ENCODE measurements at places on chromosomes 2 and 18.

DNA sequence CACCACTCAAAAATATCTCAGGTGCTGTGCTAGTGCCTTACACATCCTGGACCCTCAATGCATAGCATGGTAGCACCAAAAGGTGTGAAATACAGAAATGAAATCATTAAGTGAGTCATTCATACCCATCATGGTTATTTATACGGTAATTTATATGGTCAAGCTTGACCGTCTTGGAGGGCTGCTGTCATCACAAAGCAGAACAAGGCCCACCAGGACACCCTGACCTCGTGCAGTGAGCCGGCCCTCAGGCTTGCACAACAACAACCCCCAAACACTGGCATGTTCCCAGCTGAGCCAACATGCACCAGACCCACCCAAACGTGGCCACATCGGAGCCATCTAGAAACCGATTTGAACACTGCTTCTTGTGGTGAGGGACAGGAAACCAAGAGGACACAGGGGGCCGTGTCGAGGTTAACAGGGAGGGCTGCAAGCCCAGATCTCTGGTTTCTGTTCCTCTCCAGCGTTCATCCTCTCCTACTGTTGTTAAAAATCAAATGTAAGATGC is 378.5 kb upstream of the ID2 start:
- DNase-seq = peak; percentile 33

DNA sequence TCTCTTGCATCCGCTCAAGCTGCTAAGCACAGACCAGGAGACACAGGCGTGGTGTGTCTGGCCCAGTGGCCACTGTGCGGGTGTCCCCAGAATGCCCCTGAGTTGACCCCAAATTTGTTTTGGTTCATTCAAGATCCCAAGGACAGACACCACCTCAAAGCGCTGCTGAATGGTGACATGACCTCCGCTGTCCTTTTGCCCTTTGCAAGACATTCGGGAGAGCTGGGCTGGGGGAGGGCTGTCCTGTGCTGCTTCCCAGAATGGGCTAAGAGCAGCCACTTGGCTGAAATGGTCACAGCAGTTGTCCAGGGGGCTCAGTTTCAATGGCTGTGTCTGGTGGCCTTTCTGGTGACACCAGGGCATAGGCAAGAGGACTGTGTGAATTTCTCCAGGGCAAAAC is 84.1 kb downstream of the SMIM21 start:
- DNase-seq = no peak

DNA sequence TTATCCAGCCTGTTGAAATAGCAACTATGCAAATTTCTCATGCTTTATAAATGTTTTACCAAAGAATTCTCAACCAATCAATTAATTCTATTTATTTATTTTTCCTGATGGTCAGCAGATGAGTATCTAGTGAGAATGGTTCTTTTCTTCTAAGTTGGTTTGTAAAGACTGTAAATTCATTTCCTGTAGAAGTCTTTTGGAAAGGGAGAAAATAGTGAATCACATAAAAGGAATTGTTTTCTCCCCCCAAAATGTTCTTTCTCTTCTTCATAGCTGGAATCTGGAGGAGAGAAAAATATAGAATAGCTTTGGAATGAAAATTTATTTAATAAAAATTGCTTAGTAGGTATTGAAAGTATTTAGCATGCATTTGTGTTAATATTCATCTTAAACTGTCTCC is 836.1 kb upstream of the ZEB2 start:
- DNase-seq = no peak

DNA sequence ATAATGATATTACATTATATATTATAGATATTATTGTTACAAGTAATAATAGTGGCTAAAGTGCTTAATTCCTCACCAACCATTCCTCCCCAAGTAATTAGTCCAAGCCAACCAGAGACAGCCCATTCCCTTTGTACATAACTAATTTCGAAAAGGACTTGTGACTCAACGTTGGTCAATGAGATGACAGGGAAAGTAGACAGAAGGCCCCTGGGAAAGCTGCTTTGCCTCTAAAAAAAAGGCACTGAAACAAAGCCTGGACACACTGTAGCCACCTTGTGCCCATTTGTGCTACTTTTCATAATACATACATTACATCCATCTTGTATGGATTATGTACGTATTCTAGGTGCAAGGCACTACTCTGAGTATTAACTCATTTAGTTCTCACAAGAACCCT is 28.8 kb downstream of the COLEC12 start:
- no peak for DNase-seq

- DNase-seq = peak; percentile 36
Measured at GRCh38 chr2:95389245-95390119, 13.0 kb upstream of the FAHD2A start.

- no peak for DNase-seq
Measured at GRCh38 chr2:38233231-38233983, 143.7 kb downstream of the ATL2 start.

DNA sequence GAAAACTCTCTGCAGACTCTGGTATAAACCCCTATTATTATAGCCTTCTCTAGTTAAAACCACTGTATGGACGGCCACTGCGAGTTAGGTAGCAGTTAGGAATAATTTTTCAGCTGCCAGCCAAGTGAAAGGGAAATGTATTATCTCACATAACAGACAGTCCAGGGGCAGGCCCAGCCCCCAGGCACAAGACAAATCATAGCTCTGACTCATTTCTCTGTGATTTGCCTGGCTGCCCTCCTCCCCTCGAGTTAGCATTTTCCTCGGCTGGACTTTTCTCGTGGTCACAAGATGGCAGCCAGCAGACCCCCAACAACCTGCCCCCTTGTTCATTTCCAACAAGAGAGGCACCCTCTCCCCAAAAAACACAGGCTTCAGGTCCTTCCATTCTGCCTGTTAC is 10.5 kb downstream of the VIT start:
- DNase-seq = no peak

- no peak for DNase-seq
Measured at GRCh38 chr2:221818616-221819320, 246.7 kb upstream of the EPHA4 start.

GRCh38 chr2:10271509-10271908 is 31.2 kb upstream of the HPCAL1 start:
- DNase-seq = no peak

GRCh38 chr18:25153426-25153825 is 198.5 kb downstream of the ZNF521 start:
- DNase-seq = no peak

DNA sequence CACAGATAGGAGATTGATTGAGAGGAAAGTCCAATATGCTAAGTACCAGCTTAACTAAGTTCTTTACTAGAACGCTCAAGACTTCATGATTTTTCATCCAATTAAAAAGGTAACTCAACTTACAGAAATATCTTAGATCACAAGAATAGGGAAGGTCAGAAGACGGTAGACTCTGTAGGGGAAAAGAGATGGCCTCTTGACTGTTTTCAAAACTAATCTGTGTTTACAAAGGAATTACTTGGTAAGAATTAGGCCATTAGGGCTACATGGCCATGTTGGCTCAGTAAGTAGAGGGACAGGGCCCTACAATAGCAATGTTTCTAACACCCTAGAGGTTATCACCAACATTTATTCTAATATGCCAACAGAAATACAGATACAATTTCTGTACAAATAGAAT is 172.7 kb upstream of the ZFP36L2 start:
- DNase-seq = no peak

GRCh38 chr18:22822841-22823508 is 110.2 kb upstream of the RBBP8 start:
- DNase-seq = no peak

- DNase-seq = no peak
Measured at GRCh38 chr2:68813596-68813995, 57.6 kb downstream of the BMP10 start.

- peak; percentile 61 for DNase-seq
Measured at GRCh38 chr18:65671621-65672415, 79.0 kb upstream of the CDH7 start.

DNA sequence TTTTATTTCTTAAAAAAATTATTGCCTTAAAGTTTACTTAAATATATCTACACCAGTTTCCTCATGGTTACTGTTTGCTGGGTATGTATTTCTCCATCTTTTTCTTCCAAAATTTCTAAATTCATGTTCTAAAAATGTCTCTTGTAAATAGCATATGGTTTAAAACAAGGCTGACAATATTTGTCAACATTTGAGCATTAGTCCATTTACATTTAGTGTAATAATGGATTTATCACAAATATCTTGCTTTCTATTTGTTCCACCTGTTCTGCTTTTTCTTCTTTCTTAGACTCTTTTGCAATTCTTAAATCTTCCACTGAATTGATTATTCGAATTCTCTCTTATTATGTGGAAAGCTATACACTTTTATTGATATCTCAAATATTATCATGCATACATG is 87.7 kb upstream of the SMAD7 start:
- DNase-seq = no peak

DNA sequence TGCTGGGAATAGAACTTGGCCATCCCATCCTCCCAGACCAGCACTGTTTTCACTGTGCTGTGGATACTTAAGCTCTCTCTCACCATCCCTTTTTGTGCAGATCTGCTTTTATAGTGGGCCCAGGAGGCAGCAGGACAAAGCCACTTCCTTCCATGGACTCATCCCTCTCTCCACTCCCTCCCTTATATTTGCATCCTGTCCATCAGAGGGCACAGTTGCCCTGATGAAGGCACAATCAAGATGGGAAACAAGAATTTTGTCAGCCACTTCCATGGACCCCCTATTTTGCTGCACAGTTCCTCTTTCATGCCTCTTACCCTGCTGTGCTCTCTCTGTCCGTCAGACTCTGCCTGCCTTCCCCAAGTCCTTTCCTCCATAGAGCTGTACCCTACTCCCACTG is 338.7 kb downstream of the HRH4 start:
- DNase-seq = no peak

GRCh38 chr2:128552806-128553551 is 234.3 kb upstream of the HS6ST1 start:
- no peak for DNase-seq

DNA sequence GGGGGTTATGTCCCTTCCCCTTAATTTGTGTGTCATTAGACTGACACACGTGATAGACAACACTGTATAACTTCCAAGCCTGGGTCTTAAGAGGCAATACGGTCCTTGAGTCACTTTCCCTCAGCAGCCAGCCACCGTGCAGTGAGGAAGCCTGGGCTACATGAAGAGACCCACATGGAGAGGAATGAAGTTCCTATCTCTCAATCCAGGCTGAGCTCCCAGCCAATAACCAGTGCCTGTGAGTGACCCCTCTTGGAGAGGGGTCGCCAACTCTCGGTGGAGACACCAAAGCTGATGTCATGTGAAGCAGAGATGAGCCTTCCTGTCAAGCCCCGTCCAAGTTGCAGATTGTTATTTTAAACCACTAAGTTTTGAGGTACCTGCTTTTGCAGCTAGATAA is 5.7 kb upstream of the WDSUB1 start:
- no peak for DNase-seq

- no peak for DNase-seq
Measured at GRCh38 chr2:71892423-71892730, 255.3 kb downstream of the CYP26B1 start.

- DNase-seq = no peak
Measured at GRCh38 chr2:103808814-103809213, 1045.1 kb upstream of the POU3F3 start.

- DNase-seq = no peak
Measured at GRCh38 chr2:225893151-225893550, 493.6 kb downstream of the NYAP2 start.

- no peak for DNase-seq
Measured at GRCh38 chr2:33706410-33706809, 107.3 kb upstream of the FAM98A start.

DNA sequence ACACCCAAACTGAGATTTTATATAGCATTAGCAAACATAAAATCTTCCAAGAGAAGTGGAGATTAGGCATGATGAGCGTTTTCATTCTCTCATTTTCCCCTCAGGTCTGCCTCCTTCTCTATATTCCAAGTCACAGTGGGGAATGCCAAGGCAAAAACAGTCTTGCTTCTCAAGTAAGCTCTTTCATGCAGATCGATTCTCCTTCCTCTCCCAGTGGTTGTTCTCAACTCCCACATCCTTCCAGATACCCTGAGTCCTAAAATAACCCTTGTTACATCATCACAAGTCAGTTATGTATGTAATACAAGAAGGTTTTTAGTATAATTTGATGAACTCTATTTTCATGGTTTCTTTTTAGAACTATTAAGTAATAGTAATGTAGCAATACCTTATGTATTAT is 150.6 kb downstream of the TXNL1 start:
- no peak for DNase-seq

DNA sequence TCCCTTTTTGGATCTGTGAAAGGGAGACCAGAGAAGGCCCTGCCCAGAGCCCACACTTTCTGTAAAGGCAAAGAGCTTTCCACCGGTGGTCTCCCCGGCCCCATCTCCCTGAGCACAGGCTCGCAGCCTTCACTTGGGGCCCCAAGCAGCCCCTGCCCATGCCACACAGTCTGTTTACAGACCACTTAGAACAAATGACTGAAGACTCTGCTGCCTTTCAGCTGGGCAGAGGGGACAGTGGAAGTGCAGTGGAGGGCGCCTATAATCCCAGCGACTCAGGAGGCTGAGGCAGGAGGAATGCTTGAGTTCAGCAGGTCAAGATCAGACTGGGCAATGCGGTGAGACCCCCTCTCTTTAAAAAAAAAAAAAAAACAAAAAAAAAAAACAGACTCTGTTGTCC is 28.9 kb downstream of the SERTAD2 start:
- DNase-seq = no peak

GRCh38 chr2:45380131-45380836 is 230.8 kb downstream of the SRBD1 start:
- no peak for DNase-seq

- no peak for DNase-seq
Measured at GRCh38 chr2:160258492-160258805, 58.4 kb upstream of the ITGB6 start.

DNA sequence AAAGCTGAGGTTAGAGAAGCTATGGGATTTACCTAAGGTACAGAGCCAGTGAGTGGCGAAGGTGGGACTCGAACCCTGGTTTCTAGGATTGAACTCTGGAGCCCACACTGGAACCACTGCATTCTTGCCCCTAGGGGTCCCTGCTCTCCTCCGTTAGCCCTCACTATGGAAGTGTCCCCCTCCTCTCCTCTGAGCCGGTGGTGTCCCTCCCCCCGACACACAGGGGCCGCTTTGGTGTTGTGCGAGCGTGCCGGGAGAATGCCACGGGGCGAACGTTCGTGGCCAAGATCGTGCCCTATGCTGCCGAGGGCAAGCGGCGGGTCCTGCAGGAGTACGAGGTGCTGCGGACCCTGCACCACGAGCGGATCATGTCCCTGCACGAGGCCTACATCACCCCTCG is 8.5 kb upstream of the GMPPA start:
- no peak for DNase-seq

DNA sequence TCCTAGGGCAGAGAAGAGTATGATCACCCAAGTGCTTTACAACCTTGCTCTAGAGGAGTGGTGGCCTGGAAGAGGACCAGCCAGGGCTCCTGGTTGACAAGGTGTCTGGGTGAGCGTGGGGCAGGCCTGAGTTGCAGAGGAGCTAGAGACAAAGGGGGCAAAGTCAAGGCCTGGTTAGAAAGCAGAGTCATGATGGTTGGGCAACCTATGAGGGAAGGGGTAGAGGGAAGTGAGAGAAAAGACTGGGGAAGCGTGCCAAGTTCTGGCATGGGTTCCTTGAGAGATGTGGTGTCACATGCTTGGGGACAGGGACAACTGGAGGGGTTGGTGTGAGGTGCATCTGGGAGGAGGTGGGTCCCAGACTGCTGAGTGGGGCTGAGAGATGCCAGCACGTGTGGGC is 13.5 kb downstream of the ZFP36L2 start:
- peak; percentile 47 for DNase-seq

All from posterior cingulate gyrus (tissue), 11 donors.